ENCODE measurements at places on chromosomes 4 and X.

DNA sequence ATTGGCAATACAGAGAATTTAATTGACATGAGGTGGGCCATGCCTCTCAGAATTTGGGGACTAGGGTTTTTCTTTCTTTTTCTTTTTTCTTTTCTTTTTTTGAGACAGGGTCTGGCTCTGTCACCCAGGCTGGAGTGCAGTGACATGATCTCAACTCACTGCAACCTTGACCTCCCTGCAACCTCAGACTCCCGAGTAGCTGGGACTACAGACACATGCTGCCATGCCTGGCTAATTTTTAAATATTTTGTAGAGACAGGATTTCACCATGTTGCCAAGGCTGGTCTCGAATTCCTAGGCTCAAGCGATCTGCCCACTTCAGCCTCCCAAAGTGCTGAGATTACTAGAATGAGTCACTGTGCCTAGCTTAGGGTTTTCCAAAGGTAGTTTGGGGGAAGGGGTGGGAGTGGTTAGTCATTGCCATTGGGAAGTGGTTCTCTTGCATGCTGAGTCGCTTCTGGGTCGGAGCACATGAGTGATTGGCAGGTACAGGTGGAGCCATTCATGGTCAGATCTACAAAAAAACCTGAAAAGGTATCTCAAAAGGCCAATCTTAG lies 54.5 kb downstream of the MID2 start:
- no peaks in the 10 kb centered on the region for H3K4me1 ChIP-seq
- no peak overlapping the region for H3K4me3 ChIP-seq
- no peak for ATAC-seq
- H3K27ac ChIP-seq: no peak overlapping the region
- no peaks in the 10 kb centered on the region for H3K36me3 ChIP-seq
- no peaks in the 10 kb centered on the region for H3K27me3 ChIP-seq

GRCh38 chr4:56757261-56757746 lies 64.2 kb downstream of the SPINK2 start:
- H3K27ac ChIP-seq: no peak overlapping the region
- no peaks in the 10 kb centered on the region for H3K4me1 ChIP-seq
- H3K4me3 ChIP-seq: no peak overlapping the region
- ATAC-seq: no peak

DNA sequence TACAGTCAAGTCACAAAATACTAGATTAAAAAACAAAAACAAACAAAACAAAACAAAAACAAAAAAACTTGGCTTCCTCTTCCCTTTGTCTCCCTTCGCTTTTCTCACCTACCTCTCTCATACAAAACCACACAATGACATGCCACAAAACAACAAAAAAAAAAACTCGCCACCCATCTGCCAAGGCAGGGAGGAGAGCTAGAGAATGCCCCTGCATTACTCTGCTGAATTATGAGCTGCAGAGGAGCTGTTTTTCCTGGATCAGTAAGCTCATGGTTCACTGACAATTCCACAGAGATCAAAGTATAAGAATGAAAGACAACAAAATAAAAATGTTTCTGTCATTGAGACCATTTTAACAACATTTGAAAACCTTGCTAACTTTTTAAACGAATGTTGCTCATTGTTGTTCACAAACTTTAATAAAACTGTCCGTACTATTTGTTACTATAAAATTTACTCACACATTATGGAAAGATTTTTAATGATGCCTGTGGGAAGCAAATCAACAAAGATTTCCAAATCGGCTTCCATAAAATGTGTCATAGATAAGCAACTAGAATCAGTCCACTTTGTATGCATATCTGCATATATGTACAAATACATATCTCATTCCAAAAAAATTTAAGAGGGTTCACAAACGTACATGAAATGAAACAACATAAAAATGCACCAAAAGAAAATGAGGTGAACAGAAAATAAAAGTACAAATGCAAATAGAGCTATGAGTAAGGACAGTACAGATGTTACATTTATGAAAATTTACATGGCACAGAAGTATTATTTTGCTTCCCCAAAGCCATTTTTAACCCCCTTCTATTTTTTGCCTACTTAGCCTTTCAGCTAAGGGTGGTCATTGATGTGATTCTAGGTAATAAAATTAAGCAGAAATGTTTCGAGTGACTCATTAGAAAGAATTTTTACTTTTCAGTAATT lies 252.4 kb upstream of the FAT4 start:
- H3K27me3 ChIP-seq: no peaks in the 10 kb centered on the region
- no peaks in the 10 kb centered on the region for H3K4me1 ChIP-seq
- H3K4me3 ChIP-seq: no peak overlapping the region
- H3K36me3 ChIP-seq: no peaks in the 10 kb centered on the region
- ATAC-seq: no peak

GRCh38 chrX:1242891-1243402 lies 25.7 kb upstream of the CSF2RA start:
- H3K4me3 ChIP-seq: no peak overlapping the region
- peaks cover 7% of the 10 kb centered on the region for H3K27me3 ChIP-seq
- H3K4me1 ChIP-seq: no peaks in the 10 kb centered on the region
- no peak overlapping the region for H3K27ac ChIP-seq

GRCh38 chr4:153292897-153293741 lies 51.4 kb upstream of the MND1 start:
- no peaks in the 10 kb centered on the region for H3K27me3 ChIP-seq
- no peak for ATAC-seq
- H3K27ac ChIP-seq: no peak overlapping the region
- H3K4me3 ChIP-seq: no peak overlapping the region
- H3K36me3 ChIP-seq: peaks cover 54% of the 10 kb centered on the region

- ATAC-seq: no peak
- H3K4me3 ChIP-seq: no peak within 1 kb of the TSS
- no peak within 1 kb of the TSS for H3K27ac ChIP-seq
- H3K36me3 ChIP-seq: no peaks in the 10 kb centered on the region
- no peaks in the 10 kb centered on the region for H3K4me1 ChIP-seq
Observed at GRCh38 chr4:68576272-68577125, at the start of gene UGT2B17. TSS of gene UGT2B17 (minus strand) at chr4:68576322. CDS start at chr4:68568484, 7,838 bp downstream.

GRCh38 chr4:147020456-147020855 lies 74.8 kb upstream of the TTC29 start:
- H3K27ac ChIP-seq: no peak overlapping the region
- H3K4me3 ChIP-seq: no peak overlapping the region
- H3K4me1 ChIP-seq: no peaks in the 10 kb centered on the region
- no peaks in the 10 kb centered on the region for H3K36me3 ChIP-seq

DNA sequence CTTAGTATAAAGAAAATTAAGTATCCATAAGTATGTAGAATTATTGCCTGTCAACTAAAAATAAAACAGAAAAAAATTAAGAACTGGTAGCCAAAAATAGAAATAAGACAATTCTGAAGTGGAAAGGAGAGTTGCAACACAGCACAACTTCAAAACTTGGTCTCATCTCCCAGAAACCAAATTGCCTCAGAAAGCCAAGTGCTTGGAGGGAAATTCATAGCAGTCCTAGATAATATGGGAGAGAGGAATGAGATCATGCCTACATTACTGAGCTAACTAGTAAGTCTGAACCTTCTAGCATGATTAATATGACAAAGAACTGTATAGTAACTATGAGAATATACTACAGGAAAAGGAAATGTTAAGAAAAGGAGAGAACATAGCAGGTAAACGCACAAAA lies 256.5 kb downstream of the LDB2 start:
- H3K36me3 ChIP-seq: no peaks in the 10 kb centered on the region
- H3K27ac ChIP-seq: no peak overlapping the region
- H3K4me1 ChIP-seq: no peaks in the 10 kb centered on the region
- no peak overlapping the region for H3K4me3 ChIP-seq
- ATAC-seq: peak; percentile 57
- H3K27me3 ChIP-seq: no peaks in the 10 kb centered on the region

DNA sequence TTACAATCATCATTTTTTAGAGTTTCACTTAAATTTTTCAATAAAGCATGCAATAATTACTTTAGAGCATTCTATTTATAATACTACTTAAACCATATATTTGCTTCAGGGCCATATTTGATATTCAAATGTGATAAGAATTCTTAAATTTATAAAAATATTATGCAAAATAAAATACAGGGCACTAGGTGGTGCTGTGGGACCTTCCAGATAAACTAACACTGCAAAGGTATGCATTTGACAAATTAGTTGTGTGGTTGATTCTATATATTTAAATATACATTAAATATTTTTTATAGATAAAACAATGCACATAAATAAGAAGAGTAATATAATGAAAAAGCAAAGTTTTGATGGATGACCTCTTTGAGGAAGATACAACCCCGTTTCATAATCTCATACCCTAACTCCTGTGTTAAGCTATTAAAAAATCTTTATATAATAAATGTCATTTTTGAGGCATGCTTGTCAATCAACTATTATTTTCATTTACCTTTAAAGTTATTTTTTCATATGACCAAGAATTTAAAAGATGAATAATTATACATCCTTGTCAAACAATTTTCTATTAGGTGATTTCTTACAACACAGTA lies 128.4 kb downstream of the REELD1 start:
- no peak overlapping the region for H3K27ac ChIP-seq
- H3K4me3 ChIP-seq: no peak overlapping the region
- no peaks in the 10 kb centered on the region for H3K27me3 ChIP-seq

- no peak overlapping the region for H3K27ac ChIP-seq
- H3K4me3 ChIP-seq: no peak overlapping the region
- H3K4me1 ChIP-seq: no peaks in the 10 kb centered on the region
- no peaks in the 10 kb centered on the region for H3K27me3 ChIP-seq
- ATAC-seq: no peak
Observed at GRCh38 chrX:123869488-123869887, 9.6 kb downstream of the XIAP start.

- no peak overlapping the region for H3K27ac ChIP-seq
- no peak overlapping the region for H3K4me3 ChIP-seq
- H3K27me3 ChIP-seq: no peaks in the 10 kb centered on the region
- no peaks in the 10 kb centered on the region for H3K4me1 ChIP-seq
- H3K36me3 ChIP-seq: no peaks in the 10 kb centered on the region
Observed at GRCh38 chrX:22139822-22140221, 107.7 kb downstream of the PHEX start.

GRCh38 chrX:46715530-46715929 lies 43.4 kb downstream of the SLC9A7 start:
- H3K27ac ChIP-seq: no peak overlapping the region
- ATAC-seq: no peak
- no peak overlapping the region for H3K4me3 ChIP-seq
- H3K4me1 ChIP-seq: no peaks in the 10 kb centered on the region
- H3K36me3 ChIP-seq: no peaks in the 10 kb centered on the region
- H3K27me3 ChIP-seq: no peaks in the 10 kb centered on the region

GRCh38 chr4:142558851-142559250 lies 287.2 kb downstream of the INPP4B start:
- no peak overlapping the region for H3K4me3 ChIP-seq
- peaks cover 14% of the 10 kb centered on the region for H3K4me1 ChIP-seq
- H3K27ac ChIP-seq: no peak overlapping the region
- no peak for ATAC-seq
- no peaks in the 10 kb centered on the region for H3K27me3 ChIP-seq
- H3K36me3 ChIP-seq: no peaks in the 10 kb centered on the region

GRCh38 chr4:64584125-64584524 lies 174.9 kb upstream of the TECRL start:
- no peaks in the 10 kb centered on the region for H3K27me3 ChIP-seq
- H3K27ac ChIP-seq: no peak overlapping the region
- no peak overlapping the region for H3K4me3 ChIP-seq
- ATAC-seq: no peak

DNA sequence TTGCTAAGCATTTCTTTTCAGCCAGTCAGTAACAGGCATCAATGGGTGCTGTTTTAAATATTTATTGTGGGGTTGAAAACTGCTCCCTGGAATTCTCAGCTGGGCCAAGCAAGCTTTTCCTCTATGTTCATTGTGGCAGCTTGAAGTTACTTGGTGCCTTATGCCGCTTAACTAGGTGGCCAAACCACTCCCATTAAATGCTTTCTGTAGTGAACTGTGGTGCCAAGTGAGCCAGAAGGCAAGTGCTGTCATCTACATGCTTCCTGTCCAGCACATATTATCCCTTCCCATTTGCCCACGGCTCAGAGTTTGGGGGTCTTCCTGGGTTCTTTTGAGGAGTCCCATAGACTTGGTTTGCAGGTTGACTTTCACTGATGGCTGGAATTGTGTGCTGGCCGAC lies 64.8 kb downstream of the TAB3 start:
- no peaks in the 10 kb centered on the region for H3K36me3 ChIP-seq
- no peaks in the 10 kb centered on the region for H3K27me3 ChIP-seq
- no peaks in the 10 kb centered on the region for H3K4me1 ChIP-seq
- no peak overlapping the region for H3K4me3 ChIP-seq
- no peak overlapping the region for H3K27ac ChIP-seq
- ATAC-seq: no peak

GRCh38 chr4:36677874-36678273 lies 396.5 kb downstream of the DTHD1 start:
- H3K4me1 ChIP-seq: no peaks in the 10 kb centered on the region
- H3K4me3 ChIP-seq: no peak overlapping the region
- H3K36me3 ChIP-seq: no peaks in the 10 kb centered on the region
- no peak overlapping the region for H3K27ac ChIP-seq
- no peaks in the 10 kb centered on the region for H3K27me3 ChIP-seq

DNA sequence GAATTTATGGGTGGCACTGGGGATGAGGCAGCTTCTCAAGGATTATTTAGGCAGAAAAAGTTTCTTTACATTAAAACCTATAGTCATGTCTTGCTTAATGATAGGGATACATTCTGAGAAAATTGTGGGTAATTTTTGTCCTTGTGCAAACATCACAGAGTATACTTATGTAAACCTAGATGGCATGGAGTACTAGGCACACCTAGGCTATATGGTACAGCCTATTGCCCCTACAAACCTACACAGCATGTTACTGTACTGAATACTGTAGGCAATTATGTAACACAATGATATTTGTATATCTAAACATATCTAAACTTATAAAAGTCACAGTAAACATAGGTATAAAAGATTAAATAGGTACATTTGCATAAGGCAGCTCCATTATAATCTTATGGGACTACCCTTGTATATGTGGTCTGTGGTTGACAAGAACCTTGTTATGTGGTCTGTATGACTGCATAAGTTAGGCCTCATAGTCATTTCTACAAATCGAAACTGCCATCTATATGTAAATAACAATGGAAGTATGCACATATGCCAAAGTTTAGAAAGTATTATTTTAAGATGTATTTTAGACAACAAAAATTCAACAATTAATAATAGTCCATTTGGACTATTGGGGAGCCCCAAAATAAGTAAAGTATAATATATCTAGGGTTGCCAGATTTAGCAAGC lies 87.3 kb downstream of the CFAP299 start:
- no peak overlapping the region for H3K4me3 ChIP-seq
- H3K27me3 ChIP-seq: no peaks in the 10 kb centered on the region
- no peaks in the 10 kb centered on the region for H3K4me1 ChIP-seq
- no peak overlapping the region for H3K27ac ChIP-seq
